ENCODE measurements at places on chromosomes 12 and 14.

GRCh38 chr14:54976316-54976715 lies 50.6 kb downstream of the WDHD1 start:
- peak; percentile 16 for DNase-seq

DNA sequence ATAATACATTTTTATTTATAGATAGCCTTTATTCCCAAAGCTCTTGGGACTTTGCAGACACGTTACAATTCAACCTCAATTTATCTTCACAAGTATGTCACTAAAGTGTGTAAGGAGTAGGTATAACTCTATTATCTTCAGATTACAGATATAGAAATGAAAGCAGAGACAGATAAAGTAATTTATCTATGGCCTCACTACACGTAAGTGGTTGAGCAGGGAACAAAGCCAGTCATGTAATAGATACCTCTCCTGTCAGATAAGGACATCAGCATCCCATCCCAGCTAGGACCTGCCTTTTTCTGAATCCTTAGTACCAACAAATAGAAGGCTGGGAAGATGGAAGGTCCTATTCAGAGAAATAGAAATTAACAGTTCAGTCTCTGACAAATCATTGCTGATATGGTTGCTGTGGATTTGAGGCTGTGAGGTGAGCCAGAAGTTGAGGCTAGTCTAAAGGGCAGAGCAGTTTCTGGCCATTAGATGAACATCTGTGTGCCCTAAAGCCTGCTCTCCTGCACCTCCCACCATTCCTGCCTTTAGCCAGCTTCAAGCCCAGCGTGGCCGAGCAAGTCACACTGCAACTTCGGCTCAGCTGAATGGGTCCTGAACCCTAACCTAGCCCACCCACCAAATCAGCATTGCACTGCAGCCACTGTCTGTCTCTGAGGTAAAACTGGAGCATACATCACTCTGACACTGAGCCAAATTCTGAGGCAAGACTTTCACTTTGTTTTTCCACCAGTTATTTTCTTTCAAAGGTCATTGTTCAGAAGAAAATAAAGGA lies 71.1 kb upstream of the PLEKHA5 start:
- DNase-seq = no peak

DNA sequence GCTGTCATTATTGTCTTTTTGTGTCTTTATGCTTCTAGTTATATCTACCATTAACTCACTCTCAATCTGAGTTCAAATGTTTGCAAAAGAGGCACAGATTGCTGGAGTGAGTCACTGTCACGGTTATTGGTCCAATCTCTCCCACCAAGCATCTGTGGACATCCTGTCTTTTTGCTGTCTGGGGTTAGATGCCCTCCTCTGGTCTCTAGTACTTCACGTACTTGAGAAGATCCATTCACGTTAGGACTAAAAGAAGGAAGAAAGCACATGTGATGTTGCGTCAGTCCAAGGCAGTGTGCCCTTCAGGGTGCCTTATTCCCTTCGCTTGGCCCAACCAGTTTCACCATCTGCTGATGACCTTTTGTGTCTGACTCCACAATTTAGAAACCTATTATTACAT lies 72.3 kb upstream of the STXBP6 start:
- no peak for DNase-seq

GRCh38 chr12:26971963-26972362 lies 33.7 kb downstream of the FGFR1OP2 start:
- no peak for DNase-seq

GRCh38 chr12:115638733-115639647 lies 638.5 kb downstream of the MED13L start:
- DNase-seq = no peak

- DNase-seq = no peak
Observed at GRCh38 chr12:41621291-41621690, 433.2 kb downstream of the PDZRN4 start.

GRCh38 chr12:92234533-92234932 lies 88.9 kb upstream of the BTG1 start:
- DNase-seq = no peak

GRCh38 chr14:35958499-35958898 lies 132.4 kb downstream of the BRMS1L start:
- DNase-seq = no peak

DNA sequence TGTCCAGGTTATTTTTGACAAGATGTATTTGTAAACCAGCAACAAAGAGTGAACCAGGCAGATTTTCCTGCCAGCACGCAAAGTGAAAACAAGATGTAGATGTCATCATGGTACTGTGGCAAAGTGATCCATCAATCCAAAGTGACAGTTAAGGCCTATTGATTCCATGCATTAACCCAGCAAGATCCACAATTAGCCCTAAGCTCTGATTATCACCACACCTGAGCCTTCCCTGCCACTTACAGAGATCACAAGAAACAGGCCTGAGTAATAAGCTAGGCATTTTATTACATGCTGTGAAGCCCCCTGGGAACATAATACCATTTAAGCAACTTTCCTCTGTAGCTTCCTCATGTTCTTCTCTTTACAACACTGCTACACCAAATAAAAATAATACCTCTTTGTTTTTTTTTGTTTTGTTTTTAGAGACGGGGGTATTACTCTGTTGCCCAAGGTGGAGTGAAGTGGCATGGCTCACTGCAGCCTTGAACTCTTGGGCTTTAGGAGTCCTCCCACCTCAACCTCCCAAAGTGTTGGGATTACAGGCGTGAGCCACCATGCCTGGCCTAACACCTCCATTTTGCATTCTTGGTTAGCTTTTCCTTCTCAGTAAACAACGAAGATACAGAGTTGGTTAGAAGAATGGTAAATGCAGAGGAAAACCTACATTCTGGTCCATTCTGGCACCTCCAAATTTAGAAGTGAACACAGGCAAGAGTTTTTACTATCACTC lies 85.5 kb downstream of the STON2 start:
- DNase-seq = no peak

DNA sequence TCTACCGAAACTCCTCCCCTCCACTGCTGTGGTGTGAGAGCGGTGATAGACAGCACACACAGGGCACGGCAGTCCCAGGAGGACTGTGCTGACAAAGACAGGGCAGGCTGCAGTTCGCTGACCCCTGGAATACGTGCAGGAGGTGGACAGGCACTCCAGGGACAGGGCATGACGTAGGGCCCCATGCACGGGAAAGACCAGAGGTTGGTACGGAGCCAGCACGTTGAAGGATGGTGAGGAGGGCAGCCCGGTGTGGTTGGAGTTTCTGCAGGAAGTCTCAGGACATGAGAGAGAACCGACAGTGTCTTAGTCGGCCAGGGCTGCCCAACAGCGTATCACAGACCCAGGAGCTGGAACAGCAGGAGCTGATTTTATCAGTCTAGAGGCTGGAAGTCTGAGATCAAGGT lies 254.2 kb upstream of the FKBP4 start:
- DNase-seq = no peak

DNA sequence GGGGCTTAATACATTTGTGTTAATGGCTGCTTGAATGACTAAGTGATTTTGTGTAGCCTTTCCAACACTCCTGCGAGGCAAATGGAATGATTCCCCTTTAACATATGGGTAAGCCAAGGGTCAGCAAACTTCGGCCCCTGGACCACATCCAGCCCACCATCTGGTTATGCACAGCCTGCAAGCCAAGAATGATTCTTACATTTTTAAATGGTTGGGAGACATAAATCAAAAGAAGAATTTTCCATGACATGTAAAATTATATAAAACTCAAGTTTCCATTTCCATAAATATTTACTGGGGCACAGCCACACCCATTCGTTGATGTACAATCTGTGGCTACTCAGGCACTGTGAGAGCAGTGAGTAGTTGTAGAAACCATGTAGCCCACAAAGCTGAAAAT lies 9.0 kb downstream of the SLC8B1 start:
- peak; percentile 46 for DNase-seq

GRCh38 chr12:30926243-30927221 lies at the start of gene TSPAN11:
Gene TSPAN11 (plus strand): TSS chr12:30926748. CDS start chr12:30953992, 27,244 bp downstream.
- peak; percentile 22 for DNase-seq

GRCh38 chr12:58030566-58031279 lies 89.4 kb downstream of the ATP23 start:
- DNase-seq = no peak

GRCh38 chr14:39175445-39176262 lies 600 bp downstream of the PNN start:
- peak; percentile 22 for DNase-seq

DNA sequence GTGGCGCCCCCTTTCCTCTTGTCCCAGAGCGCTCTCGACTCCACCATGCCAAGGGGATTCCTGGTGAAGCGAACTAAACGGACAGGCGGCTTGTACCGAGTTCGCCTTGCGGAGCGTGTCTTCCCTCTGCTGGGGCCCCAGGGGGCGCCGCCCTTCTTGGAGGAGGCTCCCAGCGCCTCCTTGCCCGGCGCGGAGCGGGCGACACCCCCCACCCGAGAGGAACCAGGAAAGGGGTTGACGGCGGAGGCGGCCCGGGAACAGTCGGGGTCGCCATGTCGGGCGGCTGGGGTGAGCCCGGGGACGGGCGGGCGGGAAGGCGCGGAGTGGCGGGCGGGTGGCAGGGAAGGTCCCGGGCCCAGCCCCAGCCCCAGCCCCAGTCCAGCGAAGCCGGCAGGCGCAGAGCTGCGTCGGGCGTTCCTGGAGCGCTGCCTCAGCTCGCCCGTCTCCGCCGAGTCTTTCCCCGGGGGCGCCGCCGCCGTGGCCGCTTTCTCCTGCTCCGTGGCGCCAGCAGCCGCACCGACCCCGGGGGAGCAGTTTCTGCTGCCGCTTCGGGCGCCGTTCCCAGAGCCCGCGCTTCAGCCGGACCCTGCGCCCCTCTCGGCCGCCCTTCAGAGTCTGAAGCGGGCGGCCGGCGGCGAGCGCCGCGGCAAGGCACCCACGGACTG lies 376 bp downstream of the INSM2 start:
- DNase-seq = no peak

GRCh38 chr12:68481181-68481941 lies 129.3 kb upstream of the RAP1B start:
- DNase-seq = no peak

GRCh38 chr14:104206281-104206904 lies 68.0 kb downstream of the KIF26A start:
- no peak for DNase-seq

DNA sequence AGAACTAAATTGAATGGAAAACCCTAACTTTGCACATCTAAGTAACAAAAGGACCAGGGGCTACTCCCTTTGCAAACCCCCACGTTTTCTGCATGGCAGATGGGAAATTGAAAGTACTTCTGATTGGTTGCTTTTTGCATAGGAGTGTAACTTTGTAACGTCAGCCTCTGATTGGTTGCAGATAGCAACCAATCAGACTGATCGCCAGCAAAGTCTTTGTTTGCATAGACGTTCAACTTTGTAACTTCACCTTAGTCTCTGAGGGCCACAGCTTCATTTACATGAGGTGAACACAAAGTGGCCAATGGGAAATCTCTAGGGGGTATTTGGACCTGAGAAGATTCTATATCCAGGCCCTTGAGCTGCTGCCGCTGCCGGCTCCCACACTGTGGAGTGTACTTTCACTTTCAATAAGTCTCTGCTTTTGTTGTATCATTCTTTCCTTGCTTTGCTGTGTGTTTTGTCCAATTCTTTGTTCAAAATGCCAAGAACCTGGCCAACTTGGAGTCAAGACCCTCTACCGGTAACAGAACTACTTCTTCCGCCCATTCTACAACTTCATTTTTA lies 102.5 kb upstream of the PRICKLE1 start:
- peak; percentile 12 for DNase-seq

- no peak for DNase-seq
Observed at GRCh38 chr14:32702562-32702961, 236.1 kb upstream of the NPAS3 start.

DNA sequence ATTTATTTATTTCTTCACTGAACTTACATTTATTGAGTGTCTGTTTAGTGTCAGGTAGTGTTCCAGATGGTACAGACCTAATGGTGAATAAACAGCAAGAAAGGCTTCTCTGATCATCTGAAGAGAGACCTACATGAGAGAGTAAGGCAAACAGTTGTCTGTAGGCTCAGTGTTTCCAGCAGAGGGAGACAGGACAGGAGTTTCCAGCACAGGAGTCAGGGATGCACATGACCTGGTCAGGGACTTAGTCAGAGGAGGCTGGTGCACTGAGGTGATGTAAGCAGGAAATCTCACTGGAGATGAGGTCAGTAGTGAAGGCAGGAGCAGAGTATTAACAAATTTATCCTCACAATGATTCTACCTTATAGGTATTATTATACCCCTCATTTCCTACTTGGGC lies 233.2 kb downstream of the MDGA2 start:
- DNase-seq = peak; percentile 43

- peak; percentile 6 for DNase-seq
Observed at GRCh38 chr12:87793131-87793530, 236.1 kb downstream of the C12orf50 start.

DNA sequence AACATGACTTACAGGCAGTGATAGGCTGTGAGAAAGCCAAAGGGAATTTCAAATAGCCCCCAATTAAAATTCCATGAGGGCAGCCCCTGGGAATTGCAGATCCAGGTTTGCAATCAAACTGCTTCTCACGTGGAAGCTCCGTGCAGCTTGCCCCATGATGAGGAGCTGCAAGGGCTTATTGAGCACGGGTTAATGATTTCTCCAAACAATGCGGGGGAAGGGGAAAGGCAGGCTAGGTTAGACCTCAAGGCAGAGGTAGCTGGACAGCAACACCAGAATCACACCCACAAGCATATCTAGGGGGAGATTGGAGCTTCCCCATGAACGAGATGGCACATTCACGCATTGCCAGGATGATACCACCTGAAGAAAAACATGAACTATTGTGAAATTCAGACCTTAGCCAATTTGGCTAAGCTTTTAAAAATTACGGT lies 5.0 kb upstream of the DUSP6 start:
- no peak for DNase-seq

DNA sequence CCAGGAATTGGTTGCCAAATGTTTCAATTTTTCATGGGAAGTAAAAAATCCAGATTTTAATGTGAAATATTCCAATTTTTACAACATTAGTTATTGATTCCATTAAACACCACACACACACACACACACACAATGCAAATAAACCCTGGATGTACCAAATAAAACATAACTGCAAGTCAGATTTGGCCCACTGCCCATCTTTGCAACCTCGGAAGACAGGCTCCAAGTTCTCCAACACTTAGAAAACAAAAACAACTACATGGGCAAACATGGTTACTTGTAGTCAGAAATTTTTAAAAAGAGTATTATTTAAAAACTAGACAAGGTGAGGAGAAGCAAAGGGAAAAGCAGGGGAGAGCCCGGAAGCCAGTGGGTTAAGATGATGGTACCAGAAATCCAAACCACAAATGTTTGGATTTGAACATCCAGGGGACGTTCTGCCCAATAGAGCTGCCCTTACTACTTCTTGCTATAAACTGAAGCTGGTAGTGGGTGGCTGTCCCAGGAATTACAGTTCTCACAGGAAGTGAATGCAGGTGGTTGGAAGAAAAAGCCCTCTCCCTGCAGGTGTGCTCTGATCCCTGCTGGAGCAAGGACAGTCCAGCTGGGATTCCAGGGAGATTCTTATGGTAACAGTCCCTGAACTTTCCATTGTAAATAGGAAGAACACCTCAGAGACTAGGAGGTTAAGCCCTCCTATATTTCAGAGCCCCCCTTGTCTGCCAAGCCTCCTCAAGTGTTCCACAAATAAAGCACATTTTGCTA lies 111.7 kb downstream of the SLC25A21 start:
- no peak for DNase-seq

- no peak for DNase-seq
Observed at GRCh38 chr14:56733396-56733795, 76.9 kb downstream of the OTX2 start.

- DNase-seq = no peak
Observed at GRCh38 chr12:102425109-102426039, 55.0 kb downstream of the IGF1 start.

- no peak for DNase-seq
Observed at GRCh38 chr14:100432652-100433427, 109.7 kb downstream of the SLC25A47 start.

- DNase-seq = no peak
Observed at GRCh38 chr14:30864934-30865333, 9.4 kb upstream of the COCH start.

- no peak for DNase-seq
Observed at GRCh38 chr12:109845824-109846205, 12.6 kb upstream of the TRPV4 start.

Measured in hepatic stellate cell (primary cell).